WERI-Rb-1 (cell line): ENCODE measurements at places on chromosomes 7 and 10.

DNA sequence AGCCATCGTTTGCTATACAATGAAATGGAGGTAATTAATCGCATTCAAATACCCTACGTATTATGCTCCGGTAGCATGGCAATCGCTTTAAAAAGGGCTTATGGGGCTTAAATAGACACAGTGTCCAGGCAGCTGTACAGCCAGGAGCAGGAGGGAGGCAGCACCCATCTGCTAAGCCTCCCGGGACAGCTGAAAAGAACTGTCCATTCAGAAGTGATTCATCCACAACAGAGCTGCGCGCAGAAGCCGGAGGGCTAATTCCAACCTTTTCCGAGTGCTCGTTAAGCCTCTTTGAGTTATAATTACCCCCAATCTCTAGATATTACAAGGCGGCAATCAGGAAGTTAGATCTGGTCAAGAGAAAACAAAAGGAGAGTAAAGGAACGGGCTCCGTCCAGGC is 58.3 kb downstream of the DPYSL4 start:
- peak; percentile 94 for DNase-seq

GRCh38 chr7:151886783-151887182 is 9.9 kb upstream of the PRKAG2 start:
- DNase-seq = no peak

GRCh38 chr10:89237849-89238248 is 13.7 kb downstream of the LIPA start:
- DNase-seq = no peak

GRCh38 chr7:75559355-75559975 is 67.3 kb downstream of the SPDYE5 start:
- peak; percentile 74 for DNase-seq

- DNase-seq = no peak
Measured at GRCh38 chr10:52390388-52390787, 76.3 kb downstream of the DKK1 start.

DNA sequence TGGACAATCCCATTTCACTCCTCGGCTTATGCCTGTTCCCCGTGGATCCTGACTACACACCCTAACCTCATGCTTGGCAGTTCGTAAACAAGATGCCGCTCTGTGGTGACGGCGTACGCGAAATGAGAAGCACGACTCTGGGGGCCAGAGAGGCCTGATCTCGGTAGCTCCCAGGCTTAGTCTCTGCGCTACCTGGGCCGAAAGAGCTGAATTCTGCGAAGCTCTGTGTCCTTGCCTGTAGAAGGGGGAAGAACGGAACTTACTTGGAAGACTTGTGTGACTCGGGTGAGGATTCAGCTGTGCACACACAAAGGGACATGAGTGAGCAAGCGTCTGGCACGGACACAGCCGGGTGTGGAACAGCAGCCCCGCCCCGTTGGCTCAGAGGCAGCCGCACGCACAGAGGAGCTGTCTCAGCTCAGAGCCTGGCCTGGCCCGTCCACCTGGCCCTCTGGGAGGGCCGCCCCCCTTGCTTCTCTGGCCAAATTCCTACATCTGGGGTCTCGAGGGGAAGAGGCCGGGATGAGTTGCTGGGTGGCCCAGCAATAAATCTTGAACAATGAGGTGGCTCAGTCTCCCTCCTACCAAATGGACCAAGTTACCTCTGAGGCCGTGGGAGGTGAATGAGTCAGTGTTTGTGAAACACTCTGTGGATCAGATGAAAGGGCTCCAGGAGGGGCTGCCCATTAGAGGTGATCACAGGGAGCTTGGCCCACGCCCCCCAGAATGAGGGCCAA is 83.8 kb downstream of the PDGFA start:
- no peak for DNase-seq

DNA sequence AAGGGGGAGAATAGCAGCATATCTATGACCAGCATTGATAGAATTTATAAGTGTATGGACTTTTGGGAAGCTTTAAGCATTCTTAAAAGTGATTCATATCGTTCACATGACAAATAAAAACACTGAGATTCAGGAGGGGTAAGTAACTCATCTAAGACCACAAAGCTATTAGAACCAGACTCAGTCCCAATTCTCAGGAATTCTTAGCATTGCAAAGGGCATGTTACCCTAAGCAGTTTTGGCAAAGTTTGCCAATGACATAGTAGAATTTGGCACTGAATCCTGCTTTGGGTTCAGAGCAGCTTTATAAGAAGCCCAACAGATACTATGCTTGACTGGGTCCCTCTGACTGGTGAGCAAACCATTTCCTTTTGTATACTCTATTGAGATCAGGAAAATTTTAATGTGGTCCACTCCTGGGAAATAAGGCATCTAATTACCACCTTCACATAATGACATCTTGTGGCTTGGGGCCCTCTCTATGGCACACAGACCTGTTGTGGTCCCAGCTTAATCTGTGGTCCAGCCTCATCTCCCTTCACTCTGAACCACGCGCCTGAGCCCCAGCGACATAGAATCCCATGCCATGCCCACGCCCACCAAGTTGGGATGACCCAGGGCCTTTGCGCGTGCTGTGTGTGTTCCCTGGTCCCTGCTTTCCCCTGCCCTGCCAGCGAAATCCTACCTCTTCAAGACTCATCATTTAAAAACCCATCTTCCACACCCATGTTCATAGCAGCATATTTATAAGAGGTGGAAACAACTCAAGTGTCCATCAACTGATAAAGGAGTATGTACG is 37.5 kb upstream of the DOCK1 start:
- no peak for DNase-seq

DNA sequence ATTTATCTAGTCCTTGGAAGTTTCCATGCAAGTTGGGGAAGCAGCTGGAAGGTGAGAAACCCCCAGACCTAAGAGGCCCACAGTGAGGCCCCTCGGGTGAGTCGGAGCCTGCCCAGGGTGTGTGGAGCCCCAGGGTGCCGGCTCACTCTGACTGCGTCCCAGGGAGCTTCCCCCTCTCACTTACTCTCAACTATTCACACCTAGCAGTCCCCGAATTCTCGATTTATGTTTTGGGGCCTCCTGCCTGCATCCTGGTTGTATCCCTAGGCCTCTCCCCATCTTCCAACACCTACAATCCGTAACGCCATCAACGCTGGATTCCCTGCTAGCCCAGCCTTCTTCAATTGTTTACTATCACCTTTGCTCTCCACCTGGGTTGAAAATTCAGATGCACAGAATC is 63.9 kb downstream of the PRKAG2 start:
- DNase-seq = no peak

DNA sequence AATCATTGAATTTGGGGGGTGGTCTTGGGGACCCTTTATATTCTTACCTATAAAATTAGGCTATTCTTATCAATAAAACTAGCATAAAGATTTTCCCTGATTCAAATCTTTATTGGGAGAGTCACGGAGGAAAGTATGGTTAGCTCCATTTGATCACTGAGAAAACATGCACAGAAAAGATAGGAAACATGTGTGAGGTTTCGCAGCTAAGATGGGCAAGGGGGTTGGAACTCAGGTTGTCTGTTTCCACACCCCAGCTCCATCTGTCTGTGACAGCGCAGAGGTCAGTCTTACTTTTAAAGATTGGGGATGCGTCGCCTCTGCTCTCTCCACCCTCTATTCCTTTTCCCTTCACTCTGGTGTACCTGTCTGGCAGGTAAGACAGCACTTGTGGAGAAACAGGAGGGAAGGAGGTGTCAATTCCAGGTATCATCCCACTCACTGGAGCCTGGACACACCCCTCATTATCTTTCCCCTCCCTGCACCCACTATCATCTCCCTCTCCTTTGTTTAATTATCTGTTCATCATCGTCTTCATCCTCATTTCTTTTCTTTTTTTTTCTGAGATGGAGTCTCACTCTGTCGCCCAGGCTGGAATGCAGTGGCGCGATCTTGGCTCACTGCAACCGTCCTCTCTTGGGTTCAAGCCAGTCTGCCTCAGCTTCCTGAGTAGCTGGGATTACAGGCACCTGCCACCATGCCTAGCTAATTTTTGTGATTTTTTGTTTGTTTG is 2.4 kb upstream of the DENND10 start:
- DNase-seq = no peak

- no peak for DNase-seq
Measured at GRCh38 chr7:56181010-56181409, 64.8 kb upstream of the NUPR2 start.

- no peak for DNase-seq
Measured at GRCh38 chr10:125158275-125158600, 2.1 kb downstream of the CTBP2 start.

- peak; percentile 43 for DNase-seq
Measured at GRCh38 chr10:119139464-119140067, 25.9 kb downstream of the SFXN4 start.

DNA sequence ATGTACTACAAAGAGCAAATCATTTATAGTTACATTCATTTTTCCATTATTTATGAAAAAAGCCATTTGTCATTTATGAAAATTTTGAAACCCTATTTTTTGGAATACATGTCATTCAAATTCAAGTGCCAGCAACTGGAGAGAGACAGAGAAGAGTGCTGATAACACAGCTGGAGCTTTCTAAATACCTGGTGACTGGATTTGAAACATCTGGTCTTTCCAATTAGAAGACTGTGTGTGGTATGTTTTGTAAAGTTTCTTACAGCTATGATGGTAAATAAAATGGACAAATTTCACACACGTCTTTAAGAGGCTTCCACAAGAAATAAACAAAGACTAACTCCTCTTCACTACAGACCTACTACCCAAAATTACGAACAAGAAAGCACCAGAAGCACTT is 56.8 kb downstream of the CHCHD3 start:
- DNase-seq = no peak

- no peak for DNase-seq
Measured at GRCh38 chr7:135661311-135662122, 797 bp upstream of the STMP1 start.

GRCh38 chr10:70405037-70405824 is 1.3 kb downstream of the EIF4EBP2 start:
- DNase-seq = peak; percentile 23

DNA sequence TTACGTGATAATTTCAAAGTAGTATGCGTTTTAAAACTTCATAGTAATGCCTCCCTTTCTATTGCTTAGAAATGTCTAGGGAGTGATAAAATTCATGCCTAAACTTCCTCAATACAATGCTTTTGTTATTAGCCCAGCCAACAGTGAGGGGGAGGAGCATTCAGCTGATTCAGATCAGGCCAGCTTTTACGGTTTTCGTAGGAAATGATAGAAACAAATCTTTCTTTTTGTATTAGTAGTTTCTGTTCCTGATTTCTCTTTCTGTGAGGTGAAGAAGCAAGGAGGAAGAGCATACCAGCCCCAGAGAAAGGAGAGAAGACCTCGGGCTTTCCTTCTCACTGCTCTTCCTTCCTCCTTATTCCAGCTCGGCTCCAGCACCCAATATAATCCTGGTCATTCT is 35.2 kb upstream of the ITPRID1 start:
- no peak for DNase-seq

GRCh38 chr10:77034795-77035194 is 602.8 kb downstream of the KCNMA1 start:
- DNase-seq = no peak

DNA sequence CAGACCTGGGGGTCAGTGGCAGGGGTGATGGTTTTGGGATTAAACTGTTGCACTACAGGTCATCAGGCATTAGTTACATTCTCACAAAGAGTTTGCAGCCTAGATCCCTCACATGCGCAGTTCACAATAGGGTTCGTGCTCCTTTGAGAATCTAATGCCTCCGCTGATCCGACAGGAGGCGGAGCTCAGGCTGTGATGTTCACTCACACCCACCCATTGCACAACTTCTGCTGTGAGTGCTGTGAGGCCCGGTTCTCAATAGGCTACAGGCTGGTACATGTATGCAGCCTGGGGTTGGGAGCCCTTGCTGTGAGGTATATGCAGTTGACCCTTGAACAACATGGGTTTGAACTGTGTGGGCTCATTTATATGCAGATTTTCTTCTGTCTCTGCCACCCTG is 416.4 kb downstream of the GFRA1 start:
- DNase-seq = no peak

DNA sequence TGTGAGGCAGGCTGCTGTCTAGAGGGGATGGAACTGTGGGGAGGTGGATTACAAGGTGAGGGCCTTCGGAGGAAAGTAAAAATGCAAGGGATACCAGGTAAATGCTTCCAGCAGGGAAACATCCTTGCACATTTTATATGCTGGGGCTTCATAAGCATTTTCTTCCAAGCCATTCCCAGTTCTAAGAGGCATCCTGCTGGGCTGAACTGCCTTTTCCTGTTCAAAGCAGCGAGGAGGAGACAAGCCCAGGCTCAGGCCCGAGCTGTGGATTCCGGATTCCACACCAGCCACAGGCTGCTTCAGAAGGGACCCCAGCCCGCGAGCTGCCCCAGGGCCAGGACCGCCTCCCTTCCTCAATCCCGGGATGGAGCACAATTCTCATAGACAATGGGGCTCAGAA is 249.7 kb downstream of the TNS3 start:
- DNase-seq = no peak

DNA sequence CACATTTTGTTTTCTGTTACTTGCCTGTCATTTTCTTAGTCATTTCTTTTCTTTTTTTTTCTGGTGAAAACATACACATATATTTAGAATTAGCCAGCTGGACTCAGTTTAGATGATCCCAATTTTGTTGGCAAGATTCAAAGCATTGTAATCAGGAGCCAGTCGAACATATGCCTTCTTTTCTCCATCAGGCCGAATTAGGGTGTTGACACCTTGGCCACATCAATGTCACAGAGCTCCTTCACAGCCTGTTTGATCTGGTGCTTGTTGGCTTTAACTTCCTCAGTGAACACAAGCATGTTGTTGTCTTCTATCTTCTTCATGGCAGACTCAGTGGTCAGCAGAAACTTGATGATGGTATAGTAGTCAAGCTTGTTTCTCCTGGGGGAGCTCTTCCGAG is 32.6 kb downstream of the PHF14 start:
- DNase-seq = no peak
